RKO (cell line): ENCODE measurements at places on chromosomes 5 and 9.
A peak's percentile ranks its signal among the peaks of the same experiment; 100 is the strongest.

DNA sequence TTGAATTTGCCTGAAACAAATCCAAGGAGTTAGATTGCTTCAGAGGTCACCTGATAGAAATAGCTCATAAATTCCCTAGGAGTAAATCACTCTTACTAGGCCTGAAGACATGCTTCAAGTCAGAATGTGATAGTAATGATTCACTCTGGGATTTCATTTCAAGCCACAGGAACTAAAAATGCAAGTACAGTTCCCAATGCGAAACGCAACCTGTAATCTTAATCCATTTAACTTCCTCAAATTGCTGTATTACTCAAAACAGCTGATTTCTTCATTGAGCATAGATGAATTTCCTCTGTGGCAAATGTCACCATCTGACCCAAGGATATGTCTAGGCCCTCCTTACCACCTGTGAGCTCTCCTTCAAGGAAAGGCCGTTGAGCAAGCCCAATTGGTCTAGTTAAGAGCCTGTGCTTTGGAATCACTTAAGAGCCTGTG lies 32.1 kb upstream of the IL6ST start:
- peak; percentile 45 for DNase-seq

DNA sequence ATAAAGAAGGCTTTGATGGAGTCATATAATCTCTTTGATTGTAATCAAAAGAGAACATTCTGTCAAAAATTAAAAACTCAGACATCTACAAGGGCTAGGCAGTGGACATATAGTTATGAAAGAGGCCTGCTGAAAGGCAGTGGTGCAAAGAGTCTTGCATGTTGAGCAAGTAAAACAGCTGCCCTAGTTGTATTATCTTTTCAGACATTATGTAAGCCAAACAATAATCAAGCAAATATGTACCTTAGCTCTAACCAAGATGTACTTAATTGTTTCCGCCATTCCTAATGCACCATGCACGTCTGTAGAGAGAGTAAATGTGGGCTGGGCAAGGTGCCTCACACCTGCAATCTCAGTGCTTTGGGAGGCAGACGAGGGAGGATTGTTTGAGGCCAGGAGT lies 14.3 kb downstream of the GAPT start:
- DNase-seq: no peak

DNA sequence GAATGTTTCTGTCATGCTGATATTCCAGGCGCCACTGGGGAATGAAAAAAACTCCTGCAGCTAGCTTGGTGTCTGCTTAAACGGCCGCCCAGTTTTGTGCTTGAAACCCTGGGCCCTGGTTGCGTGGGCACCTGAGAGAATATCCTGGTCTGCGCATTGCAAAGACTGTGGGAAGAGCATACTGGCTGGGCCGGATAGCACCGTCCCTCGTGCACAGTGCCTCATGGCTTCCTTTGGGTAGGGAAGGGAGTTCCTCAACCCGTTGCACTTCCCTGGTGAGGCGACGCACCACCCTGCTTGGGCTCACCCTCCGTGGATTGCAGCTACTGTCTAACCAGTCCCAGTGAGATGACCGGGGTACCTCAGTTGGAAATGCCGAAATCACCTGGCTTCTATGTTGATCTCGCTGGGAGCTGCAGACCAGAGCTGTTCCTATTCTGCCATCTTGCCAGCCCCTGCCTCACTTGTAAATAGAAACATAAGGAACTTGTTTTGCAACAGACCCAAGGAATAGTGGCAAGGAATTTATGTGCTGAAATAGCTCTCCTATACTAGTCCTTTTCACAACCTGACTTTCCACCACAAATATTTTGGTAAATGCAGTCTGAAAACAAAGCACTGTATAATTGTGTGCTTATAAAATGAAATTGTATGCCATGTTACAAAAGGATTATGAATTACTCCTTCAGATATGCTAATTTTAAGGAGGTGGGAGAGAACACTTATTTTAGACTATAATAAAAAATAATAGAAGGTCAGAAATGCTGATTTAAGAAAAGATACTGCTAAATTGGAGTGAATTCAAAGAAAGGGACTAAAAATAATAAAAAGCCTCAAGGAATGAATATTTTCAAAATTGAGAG lies 90.3 kb downstream of the ADAMTSL1 start:
- DNase-seq: no peak

DNA sequence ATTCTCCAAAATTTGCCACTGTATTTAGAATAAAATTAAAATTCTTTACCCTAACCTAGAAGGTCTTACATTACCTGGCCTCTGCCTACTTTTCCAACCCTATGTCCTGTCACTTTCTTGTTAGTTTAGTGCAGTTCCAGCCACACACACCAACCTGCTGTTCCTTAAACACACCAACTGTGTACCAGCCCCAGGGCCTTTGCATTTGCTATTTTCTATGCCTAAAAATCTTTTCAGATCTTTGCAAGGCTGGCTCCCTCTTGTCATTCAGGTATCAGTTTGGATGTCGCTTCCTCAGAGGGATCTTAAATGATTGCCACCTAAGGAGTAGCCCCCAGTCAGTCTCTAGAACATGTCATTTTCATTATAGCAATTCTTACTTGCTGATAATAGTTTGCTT lies 17.7 kb upstream of the NRG2 start:
- DNase-seq: no peak

DNA sequence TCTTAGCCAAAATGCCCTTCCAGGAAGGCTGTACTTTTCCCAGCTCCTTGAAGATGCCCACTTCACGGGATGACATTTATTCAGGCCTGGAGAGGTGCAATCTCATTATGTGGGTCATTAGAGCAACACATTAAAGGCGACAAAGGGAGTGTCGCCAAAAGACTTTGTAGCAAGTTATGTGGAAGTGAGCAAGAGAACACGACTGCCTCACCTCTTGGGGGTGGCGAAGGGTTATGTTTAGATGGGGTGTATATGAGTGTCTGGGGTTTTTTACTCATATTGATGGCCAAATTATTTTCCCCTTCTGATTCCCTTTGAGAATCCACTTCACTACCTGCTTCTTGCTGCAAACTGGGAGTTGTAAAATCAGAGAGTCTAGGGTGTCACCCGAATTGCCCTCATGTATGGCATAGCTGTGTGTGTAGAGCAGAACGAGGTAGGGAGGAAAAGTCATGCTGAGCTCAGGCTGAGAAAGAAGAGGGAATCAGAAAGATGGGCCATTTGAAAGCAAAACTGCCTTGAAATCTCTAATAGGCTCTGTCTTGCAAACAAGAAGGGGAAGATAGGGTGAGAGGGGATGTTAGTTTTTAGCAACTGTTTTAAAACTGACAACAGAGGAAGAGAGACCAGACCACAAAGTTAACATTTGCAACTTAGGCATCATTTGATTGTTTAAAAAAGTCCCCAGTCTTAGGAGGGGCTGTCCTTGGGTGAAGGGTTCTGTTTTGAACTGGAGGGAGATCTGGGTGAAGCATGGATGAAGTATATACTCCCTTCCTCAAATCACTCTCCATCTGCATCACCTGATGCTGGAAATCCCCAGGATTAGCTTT lies 97.1 kb upstream of the IL12B start:
- no peak for DNase-seq

GRCh38 chr5:17147617-17148016 lies 69.8 kb upstream of the BASP1 start:
- no peak for DNase-seq

- no peak for DNase-seq
Observed at GRCh38 chr5:74963407-74963806, 89.0 kb downstream of the GCNT4 start.

- no peak for DNase-seq
Observed at GRCh38 chr9:81650586-81651515, 38.5 kb downstream of the TLE1 start.

- DNase-seq: no peak
Observed at GRCh38 chr9:106478312-106478711, 384.7 kb upstream of the ZNF462 start.

DNA sequence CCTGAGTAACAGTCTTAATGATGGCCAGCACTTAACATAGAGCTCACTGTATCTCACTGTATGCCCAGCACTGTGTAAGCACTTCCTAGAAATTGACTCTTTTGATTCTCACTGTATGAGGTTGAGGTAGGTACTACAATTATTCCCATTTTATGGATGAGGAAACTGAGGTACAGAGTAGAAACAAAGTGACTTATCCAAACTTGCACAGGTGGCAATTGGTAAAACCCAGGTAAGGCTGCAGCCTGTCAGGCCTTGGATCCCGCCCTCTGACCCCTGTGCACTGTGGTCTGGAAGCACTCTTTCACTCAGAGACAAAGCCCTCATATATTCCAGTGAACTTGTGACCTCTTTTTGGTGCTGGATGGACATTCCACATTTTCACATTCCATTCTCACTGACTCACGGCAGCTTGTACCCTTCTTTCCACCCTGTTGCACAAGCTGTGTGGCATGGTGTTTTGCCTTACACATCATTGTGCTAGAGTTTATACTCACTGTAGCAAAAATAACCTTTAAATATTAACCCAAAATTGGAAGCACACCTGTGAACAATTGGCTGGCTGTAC lies 21.7 kb downstream of the ANKRD55 start:
- DNase-seq: peak; percentile 32

- DNase-seq: no peak
Observed at GRCh38 chr9:81607593-81608288, 81.6 kb downstream of the TLE1 start.

DNA sequence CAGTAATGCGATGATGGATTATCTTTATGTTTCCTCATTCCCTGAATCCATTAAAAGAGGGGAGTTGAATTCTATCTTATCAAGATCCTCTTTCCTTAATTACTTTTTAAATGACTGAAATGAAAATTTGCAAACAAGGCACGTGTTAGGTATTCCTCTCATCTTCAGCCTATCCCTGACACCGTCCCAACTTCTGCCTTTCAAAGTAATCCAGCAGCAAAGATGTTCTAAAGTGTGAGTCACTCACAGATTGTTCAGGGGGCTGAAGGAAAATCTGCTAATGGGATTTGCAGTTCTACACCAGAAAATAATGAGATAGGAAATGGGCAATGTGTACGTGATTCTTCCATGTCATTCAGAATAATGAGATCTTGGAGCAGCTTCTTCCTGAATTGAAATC lies 403.0 kb downstream of the ARHGEF28 start:
- DNase-seq: no peak

DNA sequence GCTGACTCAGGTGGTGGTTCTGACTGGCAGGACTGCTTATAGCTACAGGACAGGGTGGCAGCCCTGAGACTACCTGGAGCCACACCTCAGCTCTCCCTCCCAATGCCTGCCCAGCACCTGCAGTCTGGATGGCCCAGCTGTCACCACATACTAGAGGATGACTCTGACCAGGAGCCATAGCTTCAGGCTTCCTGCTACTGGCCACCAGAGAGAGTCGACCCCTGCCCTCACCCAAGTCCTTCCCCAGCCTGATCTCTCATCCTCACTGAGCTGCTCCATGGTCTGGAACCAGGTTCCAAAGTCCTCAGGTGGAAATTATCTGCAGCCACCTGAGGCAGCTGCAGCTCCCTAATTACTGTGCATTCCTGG lies 25.6 kb upstream of the TDRD7 start:
- no peak for DNase-seq

DNA sequence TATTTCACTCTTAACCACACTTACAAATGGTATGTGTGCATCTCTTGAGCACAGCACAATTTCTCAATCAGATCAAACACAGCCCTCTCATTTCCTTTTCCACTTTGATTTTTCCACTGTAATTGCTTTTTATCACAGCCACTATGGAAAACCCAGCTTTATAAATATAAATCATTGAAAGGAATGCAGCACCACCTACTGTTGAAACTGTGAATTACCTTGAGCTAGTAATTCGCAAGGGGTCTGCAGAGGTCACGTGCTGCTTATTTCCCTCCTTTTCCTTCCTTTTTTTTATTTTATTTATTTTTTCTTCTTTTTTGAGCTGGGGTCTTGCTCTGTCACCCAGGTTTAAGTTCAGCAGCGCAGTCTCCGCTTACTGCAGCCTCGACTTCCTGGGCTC lies 76.9 kb downstream of the CDH6 start:
- DNase-seq: no peak

DNA sequence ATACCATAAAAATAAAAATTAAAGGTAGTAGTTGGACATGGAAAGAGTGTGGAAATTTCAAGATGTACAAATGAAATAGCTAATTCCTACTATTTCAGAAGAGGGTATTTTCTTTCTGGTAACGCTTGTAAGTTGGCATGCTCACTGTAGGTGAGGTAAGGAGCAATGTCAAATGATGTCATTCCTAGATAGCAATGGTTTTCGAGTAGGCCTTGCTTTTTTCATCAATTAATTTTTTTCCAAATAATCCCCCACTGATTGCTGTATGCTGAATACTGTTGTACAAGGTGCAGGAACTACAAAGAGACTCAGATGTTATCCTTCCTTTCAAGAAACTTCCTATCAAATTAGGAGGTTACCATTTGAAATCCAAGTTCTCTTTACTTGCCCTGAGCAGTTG lies 928 bp upstream of the SELENOP start:
- DNase-seq: no peak

GRCh38 chr5:141484641-141485311 lies at the start of gene PCDHGC4:
Gene PCDHGC4 (plus strand): TSS chr5:141485030. CDS start chr5:141485174, 144 bp downstream.
- DNase-seq: no peak

GRCh38 chr5:103422756-103423155 lies 139.8 kb downstream of the NUDT12 start:
- DNase-seq: no peak

DNA sequence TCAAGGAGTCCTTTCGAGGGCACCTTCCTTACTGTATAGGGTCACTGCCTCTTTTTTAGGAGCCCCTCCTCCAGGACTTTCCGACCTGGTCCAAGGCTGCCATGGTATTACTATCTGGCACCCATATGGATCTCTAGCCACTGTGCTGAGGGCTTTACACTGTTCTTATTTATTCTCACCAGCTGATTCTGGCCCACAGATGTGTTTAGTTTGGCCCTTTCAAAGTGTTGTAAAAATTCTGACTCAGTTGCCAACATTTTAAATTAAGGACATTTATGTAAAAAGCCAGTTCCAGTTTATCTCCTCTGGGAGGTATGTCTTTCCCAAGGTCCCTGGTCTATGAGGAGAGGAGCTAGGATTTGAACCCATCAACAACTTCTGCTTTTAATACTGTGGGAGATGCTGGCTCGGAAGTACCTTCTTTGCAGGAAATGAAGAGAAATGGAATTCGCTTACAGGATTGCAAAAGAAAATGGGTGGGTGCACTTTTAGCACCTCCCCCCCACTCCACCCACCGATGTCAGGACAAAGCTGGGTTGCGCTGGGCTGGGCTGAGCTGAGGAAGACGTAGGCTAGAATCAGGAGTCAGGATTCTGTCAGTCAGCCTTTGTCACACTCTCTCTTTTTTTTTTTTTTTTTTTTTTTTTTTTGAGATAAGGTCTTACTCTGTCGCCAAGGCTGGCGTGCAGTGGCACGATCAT lies 7.8 kb downstream of the JADE2 start:
- DNase-seq: no peak

GRCh38 chr5:61465066-61465465 lies 133.0 kb downstream of the ZSWIM6 start:
- DNase-seq: no peak

- DNase-seq: no peak
Observed at GRCh38 chr9:133088146-133088750, 26.5 kb downstream of the CEL start.

GRCh38 chr5:53360811-53361210 lies 119.6 kb upstream of the FST start:
- DNase-seq: peak; percentile 40

- no peak for DNase-seq
Observed at GRCh38 chr5:127290019-127290945, at the start of gene MEGF10. Gene MEGF10 (plus strand): TSS chr5:127290796. CDS start chr5:127331309, 40,513 bp downstream.

- peak; percentile 82 for DNase-seq
Observed at GRCh38 chr5:67301285-67301903, 104.8 kb upstream of the CD180 start.
